ENCODE measurements at places on chromosomes 5 and 9.

DNA sequence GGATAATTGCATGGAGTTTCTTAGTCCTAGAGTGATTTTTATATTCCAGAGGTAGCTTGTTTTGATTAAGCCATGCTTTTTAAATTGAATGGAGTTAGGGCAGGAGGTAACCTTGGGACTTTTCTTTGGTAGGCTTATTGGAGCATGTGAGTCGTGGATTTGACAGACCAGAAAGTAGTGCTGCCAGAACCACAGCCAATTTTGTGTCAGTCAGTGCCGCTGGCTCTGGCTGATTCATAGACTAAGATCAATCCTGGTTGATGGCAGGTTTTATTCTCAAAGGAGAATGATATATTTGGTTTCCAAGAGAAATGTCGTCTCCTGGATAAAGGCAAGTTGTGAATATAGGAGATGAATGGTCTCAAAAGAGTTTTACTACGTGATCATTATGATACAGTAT is 20.3 kb downstream of the RAI14 start:
- no peak for DNase-seq

GRCh38 chr5:79901631-79902030 is 89.4 kb downstream of the MTX3 start:
- no peak for DNase-seq

GRCh38 chr9:133122935-133123611 is 2.0 kb upstream of the RALGDS start:
- DNase-seq = no peak

DNA sequence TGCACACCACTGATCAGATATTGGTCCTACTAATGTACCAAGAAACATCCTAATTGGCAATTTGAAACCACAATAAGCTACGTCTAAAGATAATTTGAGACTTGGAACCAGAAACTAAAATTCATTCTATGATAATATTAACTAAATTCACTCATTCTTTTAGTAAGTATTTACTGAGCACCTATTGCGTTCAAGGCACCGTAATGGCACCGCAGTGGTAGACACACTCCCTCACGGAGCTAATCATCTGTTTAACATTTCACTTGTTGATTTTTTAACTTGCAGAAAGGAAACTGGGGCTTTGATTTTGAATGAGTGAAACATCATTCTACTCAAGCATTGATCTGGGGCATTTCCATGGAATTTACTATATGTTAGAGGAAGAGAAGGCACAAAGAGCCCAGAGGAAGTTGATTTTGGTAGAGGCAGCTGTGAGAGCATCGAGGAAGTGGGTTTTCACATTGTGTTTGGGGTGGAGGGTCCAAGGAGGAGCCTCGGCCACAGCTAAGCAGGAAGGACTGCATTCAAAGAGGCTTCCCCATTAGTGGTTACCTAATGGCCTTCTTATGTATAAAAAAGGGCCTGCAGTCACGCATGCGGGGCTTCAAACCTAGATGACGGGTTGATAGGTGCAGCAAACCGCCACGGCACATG is 7.1 kb downstream of the RAPGEF1 start:
- peak; percentile 51 for DNase-seq

DNA sequence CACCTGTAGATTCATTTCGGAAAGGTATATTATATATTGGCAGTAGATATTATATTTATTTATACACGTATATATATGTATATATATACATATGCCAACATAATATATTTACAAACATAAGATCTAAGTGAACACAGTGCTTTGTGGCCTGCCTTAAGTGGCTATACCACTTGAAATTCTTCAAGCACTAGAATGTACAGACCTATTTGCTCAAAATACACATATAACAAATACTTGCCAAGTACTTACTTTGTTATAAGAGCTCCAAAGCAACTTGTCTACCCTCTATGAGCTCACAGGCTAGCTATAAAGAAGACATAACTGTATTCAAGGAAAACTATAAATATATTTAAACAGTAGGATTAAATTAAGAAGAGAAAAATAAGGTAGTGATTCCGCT is 33.6 kb upstream of the SLC36A1 start:
- no peak for DNase-seq

GRCh38 chr9:99831857-99832557 is 10.3 kb downstream of the NR4A3 start:
- no peak for DNase-seq

GRCh38 chr9:32677931-32678330 is 42.5 kb upstream of the TAF1L start:
- no peak for DNase-seq

- no peak for DNase-seq
Observed at GRCh38 chr9:113475992-113476391, 12.5 kb downstream of the RGS3 start.

DNA sequence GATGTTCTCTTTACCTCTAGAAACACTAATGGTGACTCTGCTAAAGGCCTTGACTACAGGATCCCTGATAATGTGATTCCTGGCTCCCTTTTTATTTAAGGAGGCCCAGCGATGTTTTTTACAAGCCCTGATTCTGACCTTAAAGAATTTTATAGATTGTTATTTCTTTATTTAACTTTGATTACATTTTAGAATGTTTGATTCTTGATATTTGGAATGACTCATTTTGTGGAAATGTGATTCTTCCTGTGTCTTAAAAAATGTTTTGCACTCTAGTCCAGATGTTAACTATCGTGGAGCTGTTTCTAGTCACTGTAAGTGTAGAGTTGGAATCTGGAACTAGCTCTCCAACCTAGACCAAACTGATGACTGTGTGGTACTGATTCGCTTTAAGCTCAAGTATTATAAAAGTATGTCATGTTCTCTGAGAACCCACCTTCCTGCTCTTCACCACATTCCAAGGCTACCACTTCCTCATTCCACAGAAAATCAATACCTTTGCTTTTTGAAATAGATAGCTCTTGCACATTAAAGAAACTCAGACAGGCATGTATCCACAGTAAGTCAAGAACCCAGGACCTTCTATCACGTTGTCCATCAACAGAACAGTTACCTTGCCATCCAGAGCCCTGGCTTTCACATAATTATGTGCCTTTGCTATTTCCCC is 65.2 kb downstream of the JMY start:
- DNase-seq = no peak

DNA sequence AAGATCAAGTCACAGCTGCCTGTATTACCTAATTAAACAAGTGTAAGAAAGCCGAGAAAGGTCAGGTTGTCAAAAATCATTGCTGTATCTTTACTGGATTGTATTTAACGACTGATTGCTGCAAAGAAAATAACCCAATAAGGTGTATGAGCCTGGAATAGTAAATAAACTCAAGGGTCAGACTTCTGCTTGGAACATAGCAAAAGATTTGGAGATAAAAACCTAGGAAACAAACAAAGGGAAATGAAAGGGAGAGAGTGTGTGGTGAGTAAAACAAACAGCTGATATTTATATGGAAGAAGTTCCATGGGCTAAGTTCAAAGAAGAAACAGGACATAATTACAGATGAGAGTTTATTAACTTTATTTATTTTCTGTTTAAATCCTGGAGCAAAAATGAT is 354.0 kb downstream of the TLR4 start:
- no peak for DNase-seq

DNA sequence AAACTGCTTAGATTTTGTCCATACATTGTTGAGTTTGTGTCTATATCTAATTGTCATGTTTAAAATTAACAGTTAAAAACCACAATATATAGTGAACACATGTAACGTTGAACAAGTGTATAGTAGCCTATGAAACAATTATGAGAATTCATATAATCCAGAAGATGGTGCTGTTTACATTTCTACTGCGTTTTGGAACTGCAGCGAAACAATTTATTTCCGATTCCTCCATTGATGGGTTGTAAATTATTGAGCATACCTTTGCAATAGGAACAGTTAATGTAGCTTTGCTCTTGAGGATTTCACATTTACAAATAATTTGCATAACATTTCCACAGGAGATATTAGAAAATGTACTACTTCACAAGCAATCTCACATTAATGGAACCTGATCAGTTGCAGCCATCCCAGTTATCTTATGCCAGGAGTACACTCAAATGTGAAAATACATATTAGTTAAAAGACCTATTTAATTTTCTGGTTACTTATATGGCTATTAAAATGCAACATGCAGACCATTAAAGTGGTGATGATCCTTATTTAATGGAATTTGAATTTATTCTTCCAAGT is 411.8 kb downstream of the CDH10 start:
- no peak for DNase-seq

DNA sequence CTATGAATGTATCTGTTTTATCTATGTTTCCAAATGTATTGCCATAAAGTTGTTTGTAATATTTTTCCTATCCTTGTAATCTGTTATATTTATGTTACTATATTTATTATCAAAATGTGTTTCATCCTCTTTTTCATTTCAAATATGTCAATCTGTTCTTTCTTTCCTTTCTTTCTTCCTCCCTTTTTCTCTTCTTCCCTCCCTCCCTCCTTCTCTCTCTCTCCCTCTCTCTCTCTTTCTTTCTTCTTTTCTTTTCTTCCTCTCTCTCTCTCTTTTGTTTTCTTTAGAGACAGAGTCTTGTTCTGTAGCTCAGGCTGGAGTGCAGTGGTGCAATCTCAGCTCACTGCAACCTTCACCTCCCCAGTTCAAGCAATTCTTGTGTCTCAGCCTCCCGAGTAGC is 91.3 kb downstream of the GTF3C4 start:
- no peak for DNase-seq

- no peak for DNase-seq
Observed at GRCh38 chr9:136208675-136209074, 3.7 kb upstream of the LHX3 start.

DNA sequence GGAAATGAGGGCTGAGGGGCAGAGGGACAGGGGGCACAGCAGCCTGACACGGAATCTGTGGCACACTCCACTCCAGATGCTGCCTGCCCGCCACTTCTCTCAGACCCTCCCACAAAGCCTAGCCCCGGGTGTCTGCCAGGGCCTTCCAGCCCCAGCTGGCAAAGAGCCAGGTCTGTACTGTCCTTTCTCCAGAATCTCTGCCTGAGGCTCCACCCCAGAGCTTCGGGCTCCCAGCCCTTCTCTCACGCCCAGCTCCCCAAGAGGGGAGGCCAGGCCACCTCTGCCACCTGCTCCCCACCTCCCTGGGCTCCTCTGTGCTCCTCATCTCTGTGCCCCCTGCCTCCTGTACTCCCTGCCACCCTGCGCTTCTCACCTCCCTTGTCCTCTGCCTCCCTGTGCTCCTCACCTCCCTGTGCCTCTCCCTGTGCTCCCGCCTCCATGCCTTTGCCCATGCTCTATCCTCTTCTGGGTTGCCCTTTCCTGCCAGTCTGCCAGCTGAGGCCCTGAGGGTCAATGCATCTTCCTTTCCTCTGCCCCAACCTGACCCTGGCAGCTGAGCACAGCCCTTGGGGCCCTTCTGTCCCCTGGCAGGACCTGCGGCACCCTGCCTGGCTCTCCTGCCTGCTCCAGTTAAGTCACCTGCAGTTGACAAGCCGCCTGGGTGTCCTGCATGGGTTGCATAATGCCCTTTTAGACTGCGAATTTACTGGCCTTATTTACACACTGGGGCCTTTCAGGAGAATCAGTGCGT is 36.4 kb downstream of the RASGEF1C start:
- DNase-seq = no peak

DNA sequence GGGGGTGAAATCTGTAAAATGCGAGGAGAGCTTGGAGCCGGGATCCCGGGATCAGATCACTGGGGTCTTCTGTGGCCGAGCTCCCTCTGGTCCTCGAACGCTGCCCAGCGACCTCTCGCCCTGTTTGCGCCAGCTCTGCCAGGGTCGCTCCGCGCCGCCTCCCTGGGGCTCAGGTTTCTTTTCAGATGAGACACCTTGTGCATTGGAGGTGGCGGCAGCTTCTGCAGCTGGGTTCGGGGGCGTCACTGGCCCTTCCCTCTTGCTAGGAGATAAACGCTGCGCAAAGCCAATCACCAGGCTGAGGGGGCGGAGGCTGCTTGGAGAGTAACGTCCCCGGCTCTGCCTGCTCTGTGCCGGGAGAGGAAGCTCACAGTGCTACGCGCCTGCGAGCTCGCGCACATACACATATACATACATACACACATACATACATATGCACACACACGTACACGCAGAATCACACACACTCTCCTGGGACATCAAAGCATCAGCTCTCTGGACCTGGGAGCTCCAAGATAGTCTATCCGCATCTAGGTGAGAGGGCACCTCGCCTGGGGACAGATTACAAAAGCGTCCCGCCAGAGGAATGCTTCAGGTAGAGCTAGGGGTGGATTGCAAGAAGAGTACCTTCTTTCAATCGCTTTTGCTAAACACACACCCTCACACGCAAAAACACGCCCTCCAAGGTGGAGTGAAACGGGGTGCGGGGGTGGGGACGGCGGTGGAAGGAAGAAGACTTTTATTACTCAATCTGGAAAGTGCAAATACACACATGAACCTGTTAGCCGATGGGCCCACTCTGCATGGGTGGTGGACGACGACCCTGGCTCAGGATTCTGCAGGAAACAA is at the start of gene ST8SIA4:
ST8SIA4 (minus strand) TSS at position 244 of the 849 bp plus-strand sequence. CDS start 327 bp downstream, outside the sequence.
- peak; percentile 84 for DNase-seq

DNA sequence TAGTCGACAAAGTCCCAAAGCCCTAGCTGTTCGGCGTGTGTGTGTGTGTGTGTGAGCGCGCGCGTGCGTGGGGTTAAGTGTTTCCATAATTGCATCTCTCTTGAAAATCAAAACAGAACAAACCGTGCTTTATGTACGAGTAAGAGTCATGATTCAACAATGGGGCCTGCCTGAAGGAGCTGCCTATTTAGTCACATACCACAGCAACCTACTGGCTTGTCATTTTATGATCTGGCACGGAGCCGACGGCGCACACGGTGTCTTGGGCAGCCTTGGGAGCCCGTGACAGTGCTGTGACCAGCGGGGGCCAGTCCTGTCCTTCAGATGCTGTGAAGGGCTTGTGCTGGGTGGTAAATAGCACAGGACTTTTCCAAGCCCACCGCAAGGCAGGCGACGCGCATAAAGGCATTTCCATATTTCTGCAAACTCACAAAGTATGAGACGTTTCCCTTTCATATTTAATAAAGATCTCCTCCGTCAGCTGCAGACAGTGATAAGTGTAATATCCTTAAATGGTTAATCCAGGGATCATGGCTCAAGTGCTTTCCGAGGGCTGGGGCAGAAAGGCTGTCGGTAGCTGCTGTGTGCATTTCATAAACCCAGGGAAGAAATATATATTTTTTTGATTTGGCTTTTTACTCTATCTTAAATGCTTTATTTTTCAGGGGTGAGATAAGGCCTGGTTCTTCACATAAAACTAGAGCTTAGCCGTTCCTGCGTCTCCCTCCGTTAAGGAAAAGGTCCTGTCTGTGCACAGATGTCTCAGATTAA is 270.2 kb upstream of the IRX1 start:
- DNase-seq = no peak

DNA sequence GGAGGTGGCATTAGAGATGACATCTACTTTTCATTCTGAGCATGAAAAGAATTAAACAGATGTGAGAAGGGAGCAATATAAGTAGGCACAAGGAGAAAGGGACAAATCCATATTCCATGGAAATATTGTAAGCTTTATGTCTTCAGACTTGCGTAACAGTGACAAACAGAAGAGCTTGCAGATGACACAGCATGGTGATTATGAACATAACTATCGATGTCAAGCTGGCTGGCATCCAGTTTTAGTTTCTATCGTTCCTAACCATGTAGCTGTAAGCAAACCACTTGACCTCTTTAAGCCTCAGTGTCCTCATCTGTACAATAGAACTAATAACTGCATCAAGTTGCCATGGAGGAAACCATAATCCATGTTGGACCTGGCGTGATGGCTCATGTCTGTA is 246.7 kb upstream of the ADRA1B start:
- DNase-seq = no peak

Data from dermis blood vessel endothelial cell (primary cell).